ENCODE measurements at places on chromosomes 3 and 15.

DNA sequence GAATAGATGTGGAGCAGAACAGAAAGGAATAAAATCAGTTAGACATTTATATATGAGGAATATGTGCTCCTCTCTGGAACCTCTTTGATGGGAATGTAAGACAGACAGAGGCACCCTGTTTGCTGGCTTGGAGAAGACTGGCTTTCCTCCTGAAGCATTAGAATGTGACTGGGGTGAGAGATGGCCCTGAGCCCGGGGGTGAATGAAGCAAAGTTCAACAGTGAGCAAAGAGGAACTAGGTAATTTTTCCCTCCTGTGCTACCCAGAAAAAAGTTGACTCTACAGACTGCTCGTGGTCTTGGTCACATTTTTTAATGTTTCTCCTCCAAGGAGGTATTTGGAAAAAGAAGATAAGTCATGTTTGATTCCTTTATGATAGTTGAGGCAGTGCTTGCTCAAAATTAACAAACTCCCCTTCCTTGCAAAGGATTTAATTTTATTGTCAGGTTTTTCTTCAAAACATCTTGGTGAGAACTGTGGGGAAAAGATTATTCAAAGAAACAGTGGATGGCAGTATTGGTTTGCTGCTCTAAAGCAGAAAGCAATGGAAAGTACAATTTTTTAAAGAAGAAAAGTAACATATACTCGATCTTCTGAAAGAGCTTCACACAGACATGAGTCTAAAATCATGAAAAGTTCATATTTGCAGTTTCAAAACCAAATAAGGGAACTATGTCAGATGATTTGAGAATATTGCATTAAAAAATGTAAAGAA lies 370.4 kb upstream of the CDIN1 start:
- DNase-seq: no peak

DNA sequence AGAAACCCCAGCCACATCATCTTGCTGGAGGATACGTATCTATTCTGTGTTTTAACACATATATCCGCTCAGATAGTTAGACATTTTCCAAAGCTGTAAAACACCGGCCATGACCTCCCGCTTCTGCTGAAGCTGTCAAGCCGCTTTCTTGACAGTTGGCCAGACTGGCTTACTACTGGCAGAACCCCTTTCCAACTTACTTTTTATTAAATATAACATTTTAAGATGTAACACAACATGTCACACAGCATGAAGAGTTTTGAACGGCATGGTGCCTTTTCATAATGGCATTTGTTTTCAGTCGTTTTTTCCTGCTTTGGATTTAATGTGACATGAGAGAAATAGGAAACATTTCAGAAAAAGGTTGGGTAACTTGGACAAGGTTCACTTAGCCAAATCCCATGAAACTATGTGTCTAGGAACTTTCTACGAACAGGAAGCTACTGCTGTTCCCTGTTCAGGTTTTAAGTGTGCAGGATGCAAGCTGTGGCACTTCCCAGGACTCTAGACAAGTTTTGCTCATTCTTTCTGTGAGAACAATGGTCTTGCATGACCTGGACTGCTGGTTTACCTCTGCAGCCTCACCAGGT lies 281.4 kb downstream of the THSD4 start:
- DNase-seq: no peak

- DNase-seq: no peak
These were observed 45.2 kb downstream of the CGGBP1 start for GRCh38 chr3:88013592-88013991.

GRCh38 chr3:78645628-78646310 lies 1122.0 kb downstream of the ROBO1 start:
- DNase-seq: peak; percentile 84

GRCh38 chr15:59271595-59272201 lies 65.1 kb downstream of the LDHAL6B start:
- DNase-seq: no peak

DNA sequence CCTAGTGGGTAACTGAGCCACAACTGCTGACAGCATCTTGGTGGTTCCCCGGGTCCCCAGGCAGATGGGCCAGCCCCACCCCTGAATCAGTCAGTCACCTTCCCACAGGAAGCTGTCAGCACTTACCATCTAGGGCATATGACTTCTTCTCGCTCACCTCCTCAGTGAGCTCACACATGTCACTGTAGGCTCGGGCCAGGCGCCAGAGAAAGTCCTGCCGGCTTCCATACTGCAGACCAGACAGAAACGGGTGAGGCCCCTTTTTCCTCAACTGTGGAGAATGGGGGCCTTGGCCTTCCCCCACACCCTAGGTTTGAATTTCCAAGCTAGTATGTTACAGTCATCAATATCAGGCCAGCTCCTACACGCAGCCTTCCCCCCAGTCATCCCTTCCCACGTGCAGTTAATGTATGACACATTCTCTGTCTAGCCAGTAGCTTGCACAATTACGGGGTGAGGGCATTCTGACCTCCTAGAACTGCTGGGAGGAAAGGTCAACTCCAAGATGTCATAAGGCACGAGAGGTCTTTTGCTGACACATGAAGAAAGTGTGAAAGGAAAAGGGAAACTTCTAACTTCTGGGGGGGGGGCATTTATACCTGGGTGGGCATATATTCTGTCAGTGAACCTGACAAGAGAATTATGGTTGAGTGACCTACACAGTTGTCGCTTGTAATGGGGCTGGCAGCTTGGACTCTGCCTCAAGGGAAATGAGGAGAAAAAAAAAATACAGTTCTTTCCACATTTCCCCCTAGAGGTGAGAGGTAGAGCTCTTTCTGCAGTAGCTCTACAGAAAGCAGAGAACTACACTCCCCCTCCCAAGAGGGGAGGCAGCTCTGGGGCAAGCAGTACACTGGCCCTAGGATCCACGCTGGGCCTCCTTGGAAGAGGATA lies 10.9 kb downstream of the RMDN3 start:
- DNase-seq: no peak

GRCh38 chr3:157508461-157508860 lies 5.2 kb upstream of the VEPH1 start:
- no peak for DNase-seq

- DNase-seq: no peak
These were observed 239.9 kb upstream of the LRTM1 start for GRCh38 chr3:55167586-55168317.

GRCh38 chr3:31210068-31210645 lies 315.7 kb upstream of the GADL1 start:
- no peak for DNase-seq

DNA sequence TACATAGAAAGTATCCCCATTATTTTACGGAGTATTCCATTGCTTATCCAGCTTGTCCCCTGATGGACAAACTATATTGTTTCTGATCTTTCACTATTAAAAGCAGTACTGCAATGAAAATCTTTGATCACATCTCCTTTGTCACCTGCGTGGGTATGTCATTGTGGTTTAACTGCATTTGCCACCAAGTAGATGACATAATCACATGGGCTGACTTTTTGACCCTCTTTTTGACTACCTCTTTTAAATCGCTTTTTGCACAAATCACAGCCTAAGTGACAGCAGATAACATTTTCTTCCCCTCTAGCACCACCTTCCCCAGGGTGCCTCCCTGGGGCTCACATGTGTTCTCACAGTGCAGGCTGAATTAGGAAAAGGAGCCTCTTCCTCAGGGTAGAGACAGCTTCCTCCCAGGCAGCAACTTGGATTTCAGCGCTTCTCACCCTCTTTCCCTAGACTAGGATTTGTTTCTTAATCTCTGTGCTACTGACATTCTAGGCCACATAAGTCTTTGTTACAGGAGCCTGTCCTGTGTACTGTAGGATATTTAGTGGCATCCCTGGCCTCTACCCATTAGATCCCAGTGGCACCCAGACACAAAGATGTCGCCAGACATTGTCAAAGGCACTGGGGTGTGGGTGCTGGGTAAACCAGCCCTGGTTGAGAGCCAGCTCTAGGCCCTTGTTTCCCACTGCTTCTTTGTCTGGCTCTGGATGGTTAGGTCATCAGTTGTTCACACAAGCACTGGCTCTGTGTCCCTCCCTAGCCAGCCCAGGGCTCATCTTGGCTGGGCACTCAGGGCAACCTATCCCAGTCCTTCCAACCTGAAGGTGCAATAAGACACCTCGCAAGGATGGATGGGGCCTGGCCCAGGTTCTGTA lies 1.3 kb upstream of the RBP1 start:
- peak; percentile 85 for DNase-seq
